Chondrocyte (in vitro differentiated cells): ENCODE measurements at places on chromosomes 5 and 9.

GRCh38 chr9:2257248-2257929 lies 242.2 kb downstream of the SMARCA2 start:
- no peak for DNase-seq

DNA sequence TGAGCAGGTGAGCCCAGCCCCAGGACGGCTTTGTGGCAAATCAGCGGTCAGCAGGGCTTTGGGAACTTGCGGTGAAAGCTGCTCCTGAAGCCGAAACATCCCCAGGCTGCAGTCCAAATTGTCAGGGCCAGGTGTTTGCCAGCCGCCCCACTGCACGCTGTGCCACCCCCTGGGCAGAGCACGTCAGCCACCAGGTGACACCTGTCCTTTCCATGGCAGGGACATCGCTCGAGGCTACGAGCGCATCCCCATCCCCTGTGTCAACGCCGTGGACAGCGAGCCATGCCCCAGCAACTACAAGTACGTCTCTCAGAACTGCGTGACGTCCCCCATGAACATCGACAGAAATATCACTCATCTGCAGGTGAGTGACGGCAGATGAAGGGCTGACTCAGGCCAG lies 64.4 kb upstream of the CACNA1B start:
- DNase-seq, result peak; percentile 81

DNA sequence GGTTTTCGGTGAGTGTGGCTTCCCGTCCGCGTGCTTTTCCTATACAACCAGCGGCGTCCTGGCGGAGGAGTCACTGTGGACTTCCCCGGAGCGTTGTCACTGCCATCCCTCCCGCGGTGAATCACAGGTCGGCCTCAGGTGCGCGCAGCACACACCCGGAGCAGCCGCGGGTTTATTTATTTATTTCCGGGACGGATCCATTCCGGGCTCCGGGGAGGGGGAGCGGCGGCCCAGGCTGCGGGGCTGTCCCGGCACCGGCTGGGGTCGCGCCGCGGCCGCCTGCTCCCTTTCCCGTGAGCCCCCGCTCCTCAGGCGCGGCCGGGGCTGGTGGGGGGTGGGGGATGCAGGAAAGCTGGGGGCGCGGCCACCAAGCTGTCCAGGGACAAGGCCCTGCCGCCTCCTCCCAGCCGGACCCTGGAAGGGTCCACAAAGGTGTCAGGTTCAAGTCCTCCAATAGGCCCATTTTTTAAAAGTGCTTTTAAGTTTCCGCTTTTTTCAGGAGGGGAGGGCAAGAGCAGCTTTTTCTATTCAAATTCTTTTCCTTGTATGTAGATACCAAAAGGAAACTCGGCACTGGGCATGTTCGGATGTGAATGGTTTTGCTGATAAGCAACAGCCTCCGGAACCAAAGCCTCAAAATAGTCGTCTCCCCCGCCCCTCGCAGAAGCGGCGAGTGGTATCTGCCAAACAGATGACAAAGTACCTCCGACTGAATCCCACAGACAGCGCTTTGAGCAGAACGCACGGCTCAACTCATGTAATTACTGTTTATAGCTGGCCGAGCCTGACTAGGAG lies 192.5 kb downstream of the CD180 start:
- DNase-seq, result no peak

GRCh38 chr5:151181818-151182523 lies 24.4 kb upstream of the ANXA6 start:
- no peak for DNase-seq

DNA sequence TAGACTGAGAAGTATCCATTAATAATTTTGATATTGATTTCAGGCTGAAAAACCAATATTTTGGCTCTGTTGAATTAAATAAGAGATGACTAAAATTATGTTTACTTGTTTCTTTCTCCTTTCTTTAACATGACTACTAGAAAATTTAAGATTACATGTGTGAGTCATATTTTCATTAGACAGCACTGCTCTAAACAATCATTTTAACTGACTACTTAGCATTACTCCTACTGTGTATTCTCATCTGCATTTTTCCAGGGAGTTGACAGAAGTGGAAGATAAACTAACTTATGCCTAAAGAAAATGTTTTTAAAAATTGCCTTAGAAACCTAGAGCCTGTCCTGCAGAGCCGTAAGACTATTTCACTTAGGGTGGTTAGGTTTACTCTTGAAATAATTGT lies 29.1 kb downstream of the TNC start:
- DNase-seq, result no peak
